Forelimb muscle (tissue), 1 donor: ENCODE measurements at places on chromosomes 2 and 18. TPM values are rescaled to one million over a fixed set of nuclear protein-coding genes. Genes with fewer than 3 reads are reported as not detected.

SANBR gene
- 12.6 TPM for polyA plus RNA-seq

DNA sequence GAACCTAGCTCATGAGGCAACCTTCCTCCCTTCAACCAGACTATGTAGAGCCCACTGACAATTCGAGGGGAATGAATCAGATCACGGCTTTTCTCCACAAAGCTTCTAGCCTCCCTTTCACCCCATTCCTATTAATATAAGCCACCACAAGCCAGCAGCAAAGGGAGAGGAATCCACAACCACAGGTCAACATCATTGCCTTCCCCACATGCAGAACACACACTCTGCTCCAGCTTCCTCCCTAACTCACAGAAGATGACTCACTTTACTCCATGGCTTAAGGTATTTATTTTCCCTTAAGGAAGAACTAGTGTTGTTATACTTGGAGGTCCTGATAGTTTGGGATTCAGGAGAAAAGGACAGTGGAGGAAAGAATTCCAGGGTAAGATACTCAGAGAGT lies 272.2 kb downstream of the C1D start:
- no peak for DNase-seq

DNA sequence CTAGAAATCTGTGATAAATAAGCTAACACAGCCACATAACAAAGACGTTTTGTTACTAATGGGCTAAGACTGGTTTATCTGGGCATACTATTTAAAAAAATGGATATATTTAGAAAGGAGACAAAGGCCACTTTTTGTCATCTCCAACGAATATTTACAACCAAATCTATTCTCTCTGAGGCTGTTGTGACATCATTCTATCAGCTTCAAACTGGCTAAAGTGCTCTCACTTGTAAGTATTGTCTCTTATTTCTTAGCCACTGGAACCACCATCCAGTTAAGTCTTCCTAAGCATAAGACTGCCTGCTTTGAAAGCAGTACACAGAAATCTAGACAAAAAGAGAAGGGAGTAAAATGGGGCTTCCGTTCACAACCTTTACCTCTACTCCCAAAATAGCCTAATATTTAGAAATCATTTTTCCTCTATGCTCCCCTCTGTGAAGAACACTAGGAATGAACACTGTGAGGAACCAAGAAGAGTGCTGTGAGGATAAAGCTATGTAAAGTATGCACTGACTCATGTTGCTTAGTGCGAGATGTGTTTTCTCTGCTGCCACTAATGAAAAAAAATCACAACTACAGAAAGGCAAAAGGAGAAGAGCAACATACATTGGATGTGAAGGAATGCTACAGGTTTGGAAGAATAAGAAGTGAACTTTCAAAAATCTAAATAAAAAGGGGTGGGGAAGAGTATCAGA lies 264.1 kb downstream of the EXOC6B start:
- DNase-seq: no peak

- no peak for DNase-seq
These were observed 6.4 kb downstream of the MBOAT2 start for GRCh38 chr2:8997108-8997507.

- no peak for DNase-seq
These were observed 624.3 kb upstream of the FANCL start for GRCh38 chr2:58865436-58865835.

DNA sequence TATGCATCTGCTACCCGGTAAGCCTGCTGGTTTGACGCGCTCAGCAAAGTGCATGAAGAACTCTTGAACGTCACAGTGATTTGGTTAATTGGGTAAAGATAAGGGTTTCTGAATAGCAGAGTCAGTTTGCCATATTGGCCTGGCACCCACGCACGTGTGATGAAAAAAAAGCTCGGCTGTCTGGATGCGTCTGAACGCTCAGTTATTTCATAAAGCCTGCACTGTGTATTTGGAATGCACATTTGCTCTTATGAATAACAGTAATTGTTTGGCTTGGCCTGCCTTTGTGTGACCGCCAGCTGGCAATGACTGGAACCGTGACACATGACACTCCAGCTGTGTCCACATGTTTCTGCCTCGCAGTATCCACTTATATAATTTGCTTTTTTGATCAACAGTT lies 129.2 kb upstream of the MEIS1 start:
- peak; percentile 79 for DNase-seq

ANO7 gene
- polyA plus RNA-seq: 0.83 TPM

GRCh38 chr2:221422516-221423209 lies 149.4 kb downstream of the EPHA4 start:
- no peak for DNase-seq

REG1B gene
- polyA plus RNA-seq: not detected

GRCh38 chr2:118686346-118686745 lies 161.1 kb downstream of the EN1 start:
- peak; percentile 19 for DNase-seq

MAPK4 gene
- polyA plus RNA-seq: 10.9 TPM

TEX44 gene
- polyA plus RNA-seq: not detected

DNA sequence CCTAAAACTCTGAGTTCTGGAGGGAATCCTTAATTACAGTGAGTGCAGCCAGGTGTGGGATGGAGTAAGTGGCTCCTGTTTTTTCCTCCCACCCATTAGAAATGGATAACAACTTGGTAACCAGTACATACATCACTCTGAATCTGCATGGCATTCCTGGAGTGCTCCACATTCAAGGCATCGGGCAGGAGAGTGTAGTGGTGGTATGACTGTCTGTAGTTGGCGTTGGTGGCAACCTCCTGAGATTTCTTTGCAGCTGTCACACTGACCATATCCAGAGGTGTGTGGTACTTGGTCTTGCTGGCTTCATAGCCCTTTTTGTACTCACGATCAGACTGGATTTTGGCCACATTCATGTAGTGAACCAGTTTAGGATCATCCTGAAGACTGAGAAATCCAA lies 68.3 kb downstream of the NEB start:
- no peak for DNase-seq

DNA sequence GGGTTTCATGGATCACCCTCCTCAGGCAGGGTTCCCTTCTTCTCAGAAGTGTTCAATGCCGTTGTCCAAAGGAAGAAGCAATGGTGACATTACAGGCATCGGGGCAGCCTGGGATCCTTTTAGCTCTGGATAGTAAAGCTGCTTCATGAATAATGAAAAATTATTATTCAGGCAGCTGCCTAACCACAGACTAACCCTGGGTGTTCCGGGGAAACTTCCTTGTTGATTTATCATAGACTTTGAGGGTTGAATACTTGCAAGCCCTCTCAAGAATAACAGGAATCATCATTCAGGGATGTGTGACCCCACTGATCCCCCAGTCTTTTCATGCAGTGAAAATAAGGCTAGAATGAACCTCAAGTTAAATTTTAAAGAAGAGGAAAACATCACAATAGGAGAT lies 419.4 kb downstream of the MEIS1 start:
- DNase-seq: no peak

DNA sequence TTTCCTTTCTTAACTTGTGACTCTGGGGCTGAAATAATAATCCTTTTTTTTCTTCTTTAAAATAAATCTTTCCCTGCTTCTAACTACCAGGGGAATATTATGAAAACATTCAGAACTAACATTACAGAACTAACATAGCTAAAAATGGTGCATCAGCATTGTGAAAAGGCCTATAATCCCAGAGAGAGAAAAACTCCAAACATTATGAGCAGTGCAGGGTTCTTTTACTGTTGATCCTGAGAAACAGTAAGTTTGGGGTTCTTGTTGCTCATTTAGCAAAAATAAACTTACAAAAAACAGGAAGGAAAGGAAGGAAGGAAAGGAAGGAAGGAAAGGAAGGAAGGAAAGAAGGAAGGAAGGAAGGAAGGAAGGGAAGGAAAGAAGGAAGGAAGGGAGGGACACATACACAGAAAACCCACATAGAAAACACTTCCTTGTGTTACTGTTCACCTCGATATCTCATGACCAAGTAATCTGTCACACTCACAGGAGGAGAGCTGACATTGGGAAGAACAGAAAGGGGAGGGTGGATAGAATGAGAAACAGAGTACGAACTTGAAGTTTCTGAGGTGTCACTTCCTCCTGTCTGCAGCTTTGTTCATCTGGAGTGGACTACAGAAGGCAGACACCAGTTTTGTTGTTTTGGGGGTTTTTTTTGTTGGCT lies 18.4 kb upstream of the PIK3C3 start:
- DNase-seq: no peak

GRCh38 chr18:63303547-63303946 lies 16.0 kb downstream of the BCL2 start:
- DNase-seq: no peak

- no peak for DNase-seq
These were observed 611 bp downstream of the TCF7L1 start for GRCh38 chr2:85133751-85134254.

- DNase-seq: no peak
These were observed 313.2 kb upstream of the HS6ST1 start for GRCh38 chr2:128631698-128632500.

- DNase-seq: no peak
These were observed 1.4 kb downstream of the NRP2 start for GRCh38 chr2:205683502-205684367.

BOLL gene
- polyA plus RNA-seq: 1.6 TPM

- no peak for DNase-seq
These were observed 267.8 kb upstream of the HDAC4 start for GRCh38 chr2:239668651-239669050.

TUBA4B gene
- 0.20 TPM for polyA plus RNA-seq

DNA sequence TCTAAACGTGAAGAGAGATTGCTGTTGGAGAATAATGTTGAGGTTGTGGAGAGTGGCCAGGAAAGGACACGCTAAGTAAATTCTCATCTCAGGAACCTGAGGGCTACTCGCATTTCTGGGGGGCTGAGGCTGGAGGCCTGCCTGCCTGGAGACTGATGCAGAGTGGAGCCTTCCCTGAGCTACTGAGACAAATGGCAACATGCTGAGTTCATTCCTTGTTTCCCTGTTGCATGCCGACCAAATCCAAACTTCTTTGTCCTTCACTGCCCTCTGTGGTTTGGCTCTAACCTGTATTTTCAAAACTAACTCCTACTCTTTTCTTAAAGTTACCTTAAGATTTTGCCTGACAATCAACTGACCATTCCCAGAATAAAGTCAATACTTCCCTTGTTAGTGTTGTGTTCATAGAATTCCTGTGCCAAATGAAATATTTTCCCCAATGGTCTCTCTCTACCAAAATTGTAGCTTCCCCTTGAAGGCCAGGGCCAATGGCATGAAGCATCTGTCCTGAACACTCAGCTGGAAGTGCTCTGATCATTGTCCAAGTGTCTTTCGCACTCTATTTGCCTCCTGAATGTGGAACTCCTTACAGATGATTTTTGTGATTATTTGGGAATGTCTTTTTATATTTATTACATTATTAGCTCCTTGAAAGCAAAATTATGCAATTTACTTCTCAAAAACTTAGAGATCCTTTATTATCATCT lies 1085.6 kb downstream of the SOCS6 start:
- no peak for DNase-seq

DNA sequence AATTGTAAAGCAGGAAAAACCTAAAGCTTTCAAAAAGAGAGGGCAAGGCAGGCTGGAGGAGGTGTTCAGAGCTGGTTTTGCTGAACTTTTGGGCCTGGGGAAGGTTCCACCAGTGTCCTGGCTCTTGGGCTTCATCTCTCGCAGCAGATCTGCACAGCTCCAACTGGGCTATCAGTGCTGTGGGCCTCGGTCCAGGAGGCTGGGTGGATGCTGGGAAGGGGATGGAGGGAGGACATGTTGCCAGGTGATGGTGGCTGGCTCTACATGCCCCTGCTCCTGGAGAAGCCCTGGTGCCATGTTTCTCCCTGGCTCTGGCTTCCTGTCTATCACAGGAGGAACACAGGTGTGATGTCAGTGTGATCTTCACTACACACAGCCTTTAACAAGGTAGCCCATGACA lies 187.1 kb downstream of the SH3RF3 start:
- no peak for DNase-seq

TMEM200C gene
- 0.75 TPM for polyA plus RNA-seq

COL3A1 gene
- polyA plus RNA-seq: 5,317 TPM
